ENCODE measurements at places on chromosomes 3 and 15.

- DNase-seq, result no peak
These were observed 228.0 kb downstream of the MBNL1 start for GRCh38 chr3:152496716-152497115.

DNA sequence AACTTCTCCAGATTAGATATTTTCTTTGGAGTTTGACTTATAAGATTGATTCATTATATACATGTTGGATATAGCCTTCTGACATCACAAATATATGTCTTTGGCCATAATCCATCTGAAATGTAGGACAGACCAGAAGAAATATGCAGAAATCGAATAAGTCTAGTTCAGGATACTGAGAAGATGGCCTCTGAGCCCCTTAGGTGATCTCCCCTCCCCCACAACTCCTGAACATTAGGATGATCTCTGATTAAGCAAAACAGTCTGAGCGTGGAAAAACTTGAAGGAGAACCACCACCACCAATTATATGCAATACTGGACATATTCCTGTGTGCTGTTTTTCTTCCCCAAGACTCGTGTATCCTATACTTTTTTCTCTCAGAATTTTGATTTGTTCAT lies 3.2 kb downstream of the SETD5 start:
- DNase-seq, result no peak

DNA sequence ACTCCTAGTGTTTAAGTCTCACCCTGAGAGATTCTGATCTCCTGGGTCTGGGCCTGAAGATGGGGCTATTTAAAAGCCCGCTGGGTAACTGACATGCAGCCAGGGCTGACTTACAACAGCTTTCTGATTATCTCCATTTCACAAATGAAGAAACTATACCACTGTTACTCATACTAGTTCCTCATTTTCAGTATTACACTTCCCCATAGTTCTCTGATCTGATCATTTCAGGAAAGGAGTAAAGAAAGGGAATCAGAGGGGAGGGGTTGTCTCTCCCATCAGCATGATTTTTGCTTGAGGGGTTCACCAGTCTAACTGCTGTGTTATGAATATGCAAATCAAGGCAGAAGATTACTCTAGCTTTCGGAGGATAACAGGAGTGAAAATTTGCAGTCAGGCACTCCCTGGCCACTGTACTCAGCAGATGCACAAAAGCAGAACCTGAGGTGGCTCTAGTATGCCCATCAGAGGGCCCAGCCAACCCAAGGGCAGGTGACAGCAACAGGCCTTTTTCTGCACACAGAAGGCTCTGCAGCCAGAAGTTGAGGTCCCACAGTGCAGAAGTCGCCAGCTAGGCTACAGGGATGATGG lies 59.4 kb downstream of the DAPK2 start:
- peak; percentile 81 for DNase-seq

GRCh38 chr15:67127965-67128364 lies 62.6 kb downstream of the SMAD3 start:
- no peak for DNase-seq

DNA sequence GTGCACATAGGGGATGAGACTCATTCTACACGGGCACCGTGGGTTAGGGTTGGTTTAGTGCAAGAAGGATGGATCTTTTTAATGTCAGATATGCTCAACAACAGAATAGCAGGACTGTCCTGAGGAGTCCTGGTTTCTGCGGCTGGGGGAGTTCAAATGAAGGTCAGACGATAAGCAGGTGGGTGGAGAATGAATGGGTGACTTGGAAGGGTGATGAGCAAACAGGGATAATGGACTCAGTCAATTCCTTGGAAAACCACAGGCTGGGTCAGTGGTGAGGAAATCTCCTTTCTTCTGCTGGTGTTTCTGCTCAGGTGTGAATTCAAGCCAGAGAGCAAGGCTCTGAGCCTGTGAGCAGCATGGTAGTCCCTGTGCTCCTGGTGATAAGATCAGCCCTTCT lies 59.9 kb downstream of the MESD start:
- DNase-seq, result no peak

- no peak for DNase-seq
These were observed 179.9 kb upstream of the PFN2 start for GRCh38 chr3:150150633-150151032.

DNA sequence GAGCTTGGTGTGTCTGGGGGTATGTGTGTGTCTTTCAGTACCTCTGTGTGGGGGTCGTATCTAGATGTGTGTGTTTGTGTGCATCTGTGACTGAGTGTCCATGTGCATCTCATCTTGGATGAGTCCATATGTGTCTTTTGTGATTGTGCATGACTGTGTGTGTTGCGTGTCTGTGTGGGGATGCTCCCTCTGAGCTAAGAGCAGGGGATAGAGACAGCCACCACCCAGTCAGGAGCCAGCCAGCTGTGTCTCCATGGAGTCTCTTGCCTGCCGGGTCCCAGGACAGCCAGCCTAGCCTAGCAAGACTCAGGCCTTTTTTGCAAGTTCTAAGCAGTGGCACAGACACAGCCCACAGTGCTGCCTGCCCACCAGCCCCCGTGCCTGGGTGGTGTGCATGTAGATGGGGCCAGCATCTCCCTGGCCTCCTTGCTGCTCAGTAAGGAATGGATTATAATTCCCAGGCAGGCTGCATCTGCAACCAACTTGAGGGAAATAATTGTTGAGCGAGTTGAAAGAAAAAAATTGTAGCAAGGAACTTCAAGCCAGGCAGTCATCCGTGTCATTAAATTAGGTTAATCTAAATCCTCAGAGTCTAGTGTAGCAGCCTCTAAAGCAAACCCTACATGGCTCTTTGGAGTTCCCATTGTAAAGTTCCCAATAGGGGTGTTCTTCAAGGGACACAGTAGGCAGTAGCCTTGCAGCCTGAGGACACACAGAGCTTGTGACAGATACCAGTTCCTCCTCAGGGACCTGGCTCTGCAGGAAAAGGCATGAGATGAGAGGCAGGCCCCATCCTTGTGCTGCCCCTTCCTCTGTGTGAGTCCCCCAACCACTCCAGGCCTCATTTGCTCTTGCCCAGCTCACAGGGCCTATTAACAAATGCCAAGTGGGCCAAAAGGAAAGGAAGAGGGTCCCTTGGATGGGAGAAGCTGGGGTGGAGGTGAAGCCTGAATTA lies 35.9 kb upstream of the MRPS22 start:
- DNase-seq, result no peak

- no peak for DNase-seq
These were observed 138.9 kb downstream of the GREM1 start for GRCh38 chr15:32856753-32857152.

- no peak for DNase-seq
These were observed 1.4 kb upstream of the GHRL start for GRCh38 chr3:10294030-10294586.
